Stimulated activated CD4-positive, alpha-beta T cell treated with anti-CD3 and anti-CD28 coated beads, TNF-alpha, amount 100 ng/mL, for 1 hour (primary cell): ENCODE measurements at places on chromosomes 13 and 19.

DNA sequence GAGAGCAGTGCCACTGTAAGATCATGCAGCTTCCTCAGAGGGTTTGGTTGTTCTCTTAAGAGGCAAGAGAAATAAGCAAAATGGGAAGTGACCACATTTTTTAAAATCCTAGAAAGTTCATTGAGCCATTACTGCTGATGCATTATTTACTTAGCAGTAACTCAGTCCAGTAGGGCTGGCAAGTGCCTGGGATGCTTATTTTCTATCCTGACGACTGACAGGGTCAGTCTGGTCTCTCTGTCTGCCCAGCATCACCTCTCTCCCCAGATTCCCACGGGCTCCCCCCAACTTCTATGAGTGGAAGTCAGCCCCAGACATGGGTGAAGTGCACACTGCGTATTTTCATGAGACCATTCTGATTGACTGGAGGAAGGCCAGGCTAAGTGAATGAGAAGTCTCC lies 10.4 kb downstream of the SHISA2 start:
- no peak for DNase-seq

DNA sequence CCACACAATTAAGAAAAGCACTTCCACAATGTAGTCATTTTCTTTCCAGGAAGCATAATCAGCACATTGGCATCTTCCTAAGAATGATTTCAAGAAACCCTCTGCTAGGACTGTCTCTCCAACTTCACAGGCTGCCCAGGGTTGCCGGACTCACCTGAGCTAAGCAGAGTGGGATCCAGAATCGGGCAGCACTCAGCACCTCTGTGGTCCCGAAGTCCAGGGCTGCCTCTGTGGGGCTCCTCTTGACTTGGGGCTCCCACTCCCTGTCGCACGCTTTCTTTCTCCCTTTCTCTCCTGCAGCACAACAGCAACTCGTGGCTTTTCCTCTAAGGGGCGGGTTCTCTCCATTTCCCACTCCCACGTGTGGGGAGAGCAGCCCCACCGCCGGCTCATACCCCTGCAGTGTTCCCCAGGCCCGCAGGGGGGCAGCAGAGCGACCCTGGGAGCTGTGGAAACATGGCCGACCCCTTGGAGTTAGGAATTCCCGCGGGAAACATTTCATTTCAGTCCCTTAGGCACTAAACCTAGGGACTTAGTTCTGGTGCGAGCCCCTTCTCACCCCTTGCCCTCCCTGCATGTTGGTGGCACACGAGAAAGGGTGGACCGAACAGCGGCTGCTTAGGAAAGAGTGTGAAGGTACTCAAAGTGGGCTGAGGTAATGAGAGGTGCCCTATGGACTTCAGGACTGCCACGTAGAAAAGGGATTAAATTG lies at the start of gene TMEM272:
TMEM272 (minus strand) TSS at position 316 of the 712 bp plus-strand sequence. CDS start 6,647 bp downstream, outside the sequence.
- DNase-seq, result no peak

GRCh38 chr13:114066956-114067355 lies 65.5 kb downstream of the RASA3 start:
- no peak for DNase-seq

- no peak for DNase-seq
Measured at GRCh38 chr19:30718707-30719106, 346.5 kb downstream of the ZNF536 start.

DNA sequence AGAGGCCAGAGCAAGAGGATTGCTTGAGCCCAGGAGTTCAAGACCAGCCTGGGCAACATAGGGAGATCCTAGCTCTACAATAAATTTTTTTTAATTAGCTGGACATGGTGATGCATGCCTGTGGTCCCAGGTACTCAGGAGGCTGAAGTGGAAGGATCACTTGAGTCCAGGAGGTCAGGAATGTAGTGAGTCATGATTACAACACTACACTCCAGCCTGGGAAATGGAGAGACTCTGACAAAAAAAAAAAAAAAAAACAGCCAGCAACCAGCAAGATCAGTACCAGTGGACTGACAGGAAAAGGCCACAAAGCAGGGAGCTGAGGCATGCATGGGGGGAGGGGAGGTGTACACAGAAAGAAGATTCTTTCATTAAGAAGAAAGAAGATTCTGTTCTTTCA lies 52.7 kb upstream of the RFXAP start:
- no peak for DNase-seq

DNA sequence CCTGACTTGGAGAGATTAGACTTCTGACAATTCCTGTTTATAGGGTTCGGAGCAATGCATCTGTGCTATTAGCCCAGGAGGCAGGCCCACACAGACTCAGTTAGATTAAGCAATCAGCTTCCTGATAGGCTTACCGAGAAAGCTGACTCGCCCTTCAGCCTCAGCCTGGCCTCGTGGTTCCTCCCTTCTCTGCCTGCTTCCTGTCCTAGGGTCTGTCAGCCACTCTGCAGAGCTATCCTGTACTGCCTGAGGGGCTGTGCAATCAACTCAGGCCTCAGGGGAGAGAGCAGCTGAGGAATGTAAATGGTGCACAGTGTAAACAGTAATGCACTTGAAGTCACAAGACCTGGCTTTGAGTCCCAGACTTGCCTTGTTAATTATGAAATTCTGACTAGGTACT lies 30.7 kb downstream of the HTR2A start:
- no peak for DNase-seq

- no peak for DNase-seq
Measured at GRCh38 chr13:30466358-30466714, 600 bp upstream of the HMGB1 start.

GRCh38 chr19:32877977-32878745 lies 8.6 kb upstream of the SLC7A9 start:
- no peak for DNase-seq

GRCh38 chr13:73001971-73002370 lies 56.8 kb upstream of the KLF5 start:
- no peak for DNase-seq

- no peak for DNase-seq
Measured at GRCh38 chr13:51804295-51805172, 571 bp upstream of the DHRS12 start.

GRCh38 chr13:73158851-73159250 lies 100.0 kb downstream of the KLF5 start:
- no peak for DNase-seq

GRCh38 chr19:43672061-43672679 lies 2.2 kb upstream of the PLAUR start:
- no peak for DNase-seq

- no peak for DNase-seq
Measured at GRCh38 chr19:30739394-30739793, 367.2 kb downstream of the ZNF536 start.

GRCh38 chr13:33150126-33150525 lies 133.9 kb downstream of the KL start:
- DNase-seq, result no peak

DNA sequence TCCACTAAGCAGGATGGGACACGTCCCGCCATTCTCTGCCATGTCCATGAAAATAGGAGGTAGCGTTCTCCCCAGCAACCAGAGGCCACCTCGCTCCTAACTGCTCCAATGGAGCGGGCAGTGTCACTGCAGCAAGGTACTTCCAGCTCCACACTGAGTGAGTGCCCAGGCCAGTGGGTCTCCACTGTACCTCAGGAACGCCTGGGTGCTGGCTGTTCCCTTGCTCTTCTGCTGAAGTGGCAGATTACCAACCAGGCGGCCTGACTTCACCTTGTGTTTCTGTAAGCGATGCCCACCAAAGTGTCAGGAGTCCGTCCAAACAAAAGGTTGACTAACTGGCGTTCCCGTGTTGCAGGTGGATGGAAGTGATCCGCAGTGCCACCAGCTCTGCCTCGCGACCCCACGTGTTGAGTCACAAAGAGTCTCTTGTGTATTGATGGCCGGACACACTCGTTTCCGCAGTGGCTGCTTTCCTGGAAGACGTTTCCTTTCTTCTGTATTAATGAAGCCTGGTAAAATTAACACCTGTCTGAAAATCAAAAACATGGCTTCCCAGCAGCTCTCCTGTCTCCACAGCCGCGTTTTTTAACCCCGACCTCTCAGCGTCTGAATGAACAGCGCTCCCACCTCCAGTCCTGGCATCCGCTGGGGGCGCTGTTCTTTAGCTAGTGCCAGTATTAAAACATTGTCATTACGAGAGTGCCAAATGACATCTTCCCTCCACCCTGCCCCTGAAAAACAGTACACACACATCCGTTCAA lies 128.8 kb downstream of the STK24 start:
- DNase-seq, result no peak

GRCh38 chr19:46745521-46746280 lies at the start of gene FKRP:
Gene FKRP, plus strand, starts transcription at chr19:46746057. Its CDS starts 9,394 bp downstream, at chr19:46755451.
- DNase-seq, result peak; percentile 45

DNA sequence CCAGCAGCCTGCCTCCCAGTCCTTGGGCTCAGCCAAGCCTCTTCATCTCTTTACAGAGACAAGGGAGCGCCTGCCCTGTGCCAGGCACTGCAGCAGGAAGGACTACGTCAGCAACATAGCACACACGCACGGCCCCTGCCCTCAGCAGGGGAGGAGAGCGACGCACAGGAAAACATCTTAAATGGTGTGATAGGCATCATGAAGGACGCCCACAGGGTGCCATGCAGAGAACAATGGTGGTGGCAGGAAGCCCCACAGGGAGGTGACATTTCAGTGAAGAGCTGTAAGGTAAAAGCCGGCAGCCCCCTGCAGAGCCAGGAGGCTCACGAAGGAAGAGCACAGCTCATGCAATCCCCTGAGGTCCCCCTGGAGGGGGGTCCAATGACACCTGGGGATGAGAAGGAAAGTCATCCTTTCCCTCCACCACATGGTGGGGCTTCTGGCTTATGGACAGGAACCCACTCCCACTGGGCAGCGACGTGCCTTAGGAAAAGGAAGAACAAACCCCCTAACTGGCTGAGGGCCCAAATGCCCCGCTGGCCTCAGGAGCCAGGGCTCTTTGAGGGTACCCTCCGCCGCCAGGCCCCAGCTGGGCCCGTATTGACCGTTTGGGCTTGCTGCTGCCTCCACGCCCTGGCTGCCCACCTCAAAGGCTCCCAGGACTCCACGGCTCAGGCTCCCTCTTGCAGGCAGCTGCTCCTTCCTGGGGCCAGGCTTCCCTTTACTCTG lies 37.3 kb upstream of the C13orf42 start:
- DNase-seq, result no peak

GRCh38 chr19:45809643-45810159 lies 5.4 kb downstream of the RSPH6A start:
- DNase-seq, result no peak

GRCh38 chr13:86098511-86098910 lies 299.3 kb upstream of the SLITRK6 start:
- no peak for DNase-seq

GRCh38 chr19:14198384-14199376 lies 7.3 kb downstream of the ADGRL1 start:
- DNase-seq, result no peak

- no peak for DNase-seq
Measured at GRCh38 chr13:74024314-74024713, 109.9 kb downstream of the KLF12 start.

- no peak for DNase-seq
Measured at GRCh38 chr19:42252365-42253244, 2.3 kb downstream of the ERF start.

DNA sequence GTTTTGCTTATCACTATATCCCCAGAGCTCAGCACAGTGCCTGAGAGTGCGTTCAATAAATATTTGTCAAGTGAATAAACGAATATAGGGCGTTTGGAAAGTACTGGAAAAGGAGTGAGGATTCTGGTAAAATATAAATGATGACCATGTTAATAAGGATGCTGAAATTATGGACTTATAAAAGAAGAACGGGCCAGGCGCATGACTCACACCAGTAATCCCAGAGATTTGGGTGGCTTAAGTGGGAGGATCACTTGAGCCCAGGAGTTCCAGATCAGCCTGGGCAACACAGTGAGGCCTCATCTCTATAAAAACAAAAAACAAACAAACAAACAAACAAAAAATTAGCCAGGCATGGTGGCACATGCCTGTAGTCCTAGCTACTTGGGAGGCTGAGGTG lies 198.1 kb downstream of the VWA8 start:
- no peak for DNase-seq

- no peak for DNase-seq
Measured at GRCh38 chr19:4844348-4845179, 13.1 kb upstream of the TICAM1 start.

- DNase-seq, result no peak
Measured at GRCh38 chr13:67696775-67697174, 466.6 kb upstream of the PCDH9 start.

DNA sequence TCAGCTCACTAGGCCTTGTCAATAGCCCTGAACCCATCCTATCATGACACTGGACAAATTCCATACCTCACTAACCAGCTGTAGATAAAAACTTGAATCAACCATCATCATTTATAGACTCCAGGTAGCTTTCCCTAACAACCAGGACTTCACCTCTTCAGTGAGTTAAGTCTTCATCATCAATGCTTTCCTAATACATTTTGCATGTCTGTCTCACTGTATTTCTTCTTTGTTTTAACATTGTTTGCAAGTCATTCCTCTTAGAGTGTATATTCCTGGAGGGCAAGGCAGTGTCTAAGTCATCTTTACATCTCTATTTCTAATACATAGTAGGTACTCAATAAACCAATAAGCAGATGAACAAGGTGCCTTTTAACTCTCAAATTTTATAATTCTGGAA lies 123.4 kb upstream of the RFC3 start:
- no peak for DNase-seq

- DNase-seq, result no peak
Measured at GRCh38 chr13:113084094-113084942, 21.3 kb upstream of the F7 start.

- DNase-seq, result no peak
Measured at GRCh38 chr13:80116107-80116506, 224.8 kb downstream of the SPRY2 start.

DNA sequence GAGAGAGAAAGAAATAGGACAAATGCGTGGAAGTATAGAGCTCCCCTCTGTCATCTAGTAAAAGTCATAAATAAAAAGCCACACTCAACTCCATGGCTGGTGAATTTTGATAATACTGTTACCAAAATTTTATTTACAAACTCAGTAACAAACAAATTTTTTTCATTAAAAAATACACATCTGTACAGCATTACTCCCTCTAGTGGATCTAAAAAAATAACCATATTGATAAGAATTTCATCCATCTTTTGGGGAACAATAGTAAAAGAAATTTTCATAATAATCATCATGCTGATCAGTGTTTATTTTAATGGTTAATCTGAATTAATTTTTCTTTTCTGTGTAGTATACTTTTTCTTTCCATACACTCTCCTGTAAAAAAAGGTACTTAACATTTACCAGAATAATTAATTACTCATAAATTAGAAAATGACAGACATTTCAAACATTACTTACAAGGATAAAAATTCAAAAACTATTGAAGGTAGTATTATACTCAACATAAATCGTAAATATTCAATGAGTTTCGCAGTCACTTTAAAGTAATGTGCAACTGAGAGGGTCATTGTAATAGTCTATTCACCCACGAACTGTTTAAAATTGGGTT lies 173.5 kb upstream of the LSM14A start:
- DNase-seq, result no peak
